ENCODE measurements at places on chromosomes 12 and 14.

- no peak for DNase-seq
Measured at GRCh38 chr14:104069541-104069940, 16.0 kb upstream of the ASPG start.

DNA sequence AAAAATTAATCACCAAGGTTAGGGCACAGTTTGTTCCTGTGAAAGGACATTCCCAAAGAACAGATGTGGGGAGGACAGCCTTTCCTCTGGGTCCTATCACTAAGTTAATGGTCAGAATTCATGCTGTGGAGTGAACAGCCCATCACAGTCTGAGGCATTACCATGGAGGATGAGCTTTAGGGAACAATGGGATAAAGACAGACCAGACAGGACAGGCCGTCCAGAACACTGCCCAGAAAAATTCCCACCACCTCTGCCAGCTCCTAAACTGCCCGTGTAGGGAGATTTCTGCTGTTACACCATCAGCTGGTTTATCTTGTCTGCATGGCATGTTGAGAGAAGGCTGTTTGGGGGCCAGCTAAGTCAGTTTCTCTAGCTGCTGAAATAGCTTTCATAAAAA, 49.6 kb upstream of the IFNG-AS1 start:
- no peak for DNase-seq

DNA sequence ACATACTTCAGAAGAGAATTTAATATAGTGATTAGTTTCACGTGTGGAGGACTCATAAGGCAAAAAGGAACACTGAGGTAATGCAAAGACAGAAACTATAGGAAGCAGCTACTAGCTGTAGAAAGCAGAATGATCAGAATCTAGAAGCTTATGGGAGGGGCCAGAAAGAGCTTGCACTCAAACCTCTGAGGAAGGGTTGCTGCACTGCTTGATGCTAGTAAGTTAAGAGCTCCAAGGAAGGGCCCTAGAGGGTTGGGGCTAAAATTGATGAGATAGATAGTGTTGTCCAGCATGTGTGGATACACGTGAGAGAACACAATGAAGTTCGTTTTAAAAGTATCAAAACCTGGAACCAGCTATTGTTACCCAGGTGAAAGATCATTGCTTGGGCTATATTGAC, 311.1 kb downstream of the SLC6A15 start:
- no peak for DNase-seq

DNA sequence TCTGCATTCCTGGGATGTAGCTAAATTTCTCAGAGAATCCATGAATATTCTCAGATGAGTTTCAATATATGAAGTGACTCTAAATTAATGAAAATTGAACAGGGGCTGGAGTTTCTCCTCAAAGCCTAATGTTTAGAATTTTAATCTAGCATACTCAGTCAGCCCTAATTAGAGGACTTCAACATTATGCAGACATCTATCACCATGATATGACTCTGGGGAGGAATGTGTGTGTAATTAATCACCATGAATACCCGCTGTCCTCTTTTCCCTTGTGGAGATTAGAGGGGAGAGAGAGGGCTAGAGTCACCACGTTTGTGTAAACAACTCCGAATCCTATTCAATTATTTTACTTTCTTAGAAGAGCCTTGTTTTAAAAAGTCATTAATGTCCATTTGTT, 698.6 kb upstream of the MDGA2 start:
- DNase-seq = no peak

GRCh38 chr12:123971449-123971769, 1.2 kb downstream of the CCDC92 start:
- DNase-seq = no peak

DNA sequence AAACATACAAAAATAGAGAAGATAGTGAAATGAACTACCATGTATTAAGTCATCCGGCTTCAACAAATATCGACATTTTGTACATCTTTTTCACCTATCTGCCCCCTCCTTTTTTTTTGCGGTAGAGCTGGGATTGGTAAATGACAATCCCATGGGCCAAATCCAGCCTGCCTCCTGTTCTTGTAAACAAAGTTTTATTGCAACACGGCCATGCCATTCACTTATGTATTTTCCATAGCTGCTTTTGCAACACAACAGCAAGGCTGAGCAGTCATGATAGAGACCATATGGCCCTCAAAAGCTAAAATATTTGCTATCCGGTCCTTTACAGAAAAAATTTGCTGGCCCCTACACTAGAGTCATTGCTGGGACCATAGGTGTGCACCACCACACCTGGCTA, 58.1 kb upstream of the PLEKHG3 start:
- no peak for DNase-seq

DNA sequence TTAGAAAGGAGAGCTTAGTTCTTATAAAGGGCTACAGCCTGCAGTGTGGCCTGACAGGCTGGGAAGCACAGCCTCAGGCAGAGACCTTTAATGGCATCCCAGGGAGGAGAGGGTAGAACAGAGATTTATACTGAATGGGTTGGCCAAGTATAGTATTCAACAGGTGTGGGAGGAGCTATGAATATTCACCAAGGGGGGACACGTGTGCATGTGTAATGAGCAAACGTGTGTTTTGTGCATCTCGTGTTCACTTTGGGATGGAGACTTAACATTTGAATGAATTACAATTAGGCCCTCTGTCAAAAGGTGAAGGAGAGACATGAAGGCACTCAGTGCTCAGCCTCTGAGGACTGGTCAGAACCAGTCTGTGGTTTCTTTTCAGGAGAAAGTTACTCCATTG, 5.2 kb downstream of the TDP1 start:
- DNase-seq = no peak

GRCh38 chr14:104103446-104104075, 18.1 kb downstream of the ASPG start:
- DNase-seq = no peak

DNA sequence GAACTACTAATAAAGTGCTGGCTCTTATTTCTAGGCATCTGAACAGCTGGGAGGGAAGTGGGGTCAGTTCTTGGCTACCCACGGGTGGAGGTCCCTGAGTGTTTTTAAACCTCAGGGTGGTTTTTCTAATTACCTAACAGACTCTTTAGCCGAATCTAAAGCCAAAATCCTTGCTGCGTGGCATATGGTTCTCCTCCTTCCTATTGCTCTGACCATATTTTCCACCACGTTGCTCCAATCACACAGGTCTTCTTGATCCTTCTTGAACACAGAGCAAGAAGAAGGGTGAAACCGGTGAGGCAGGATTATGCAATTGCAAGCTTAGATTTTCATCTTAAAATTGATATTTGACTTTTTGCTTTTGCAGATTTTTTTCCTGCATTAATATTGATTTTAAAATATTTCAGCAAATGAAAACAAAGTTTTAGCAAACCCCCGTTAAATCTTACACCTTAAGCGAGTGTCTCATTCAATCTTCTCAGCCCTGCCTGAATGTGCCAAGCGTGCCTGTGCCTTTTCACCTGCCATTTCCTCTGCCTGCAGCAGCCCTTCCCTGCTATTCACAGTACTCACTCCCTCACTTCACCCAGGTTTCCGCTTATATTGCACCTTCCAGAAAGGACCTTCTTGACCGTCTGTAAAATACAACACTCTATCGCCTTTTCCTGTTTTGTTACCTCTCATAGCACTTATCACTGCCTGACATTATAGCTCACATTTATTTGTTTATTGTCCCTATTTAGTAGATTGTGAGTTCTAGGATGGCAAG, 506.0 kb downstream of the DIO2 start:
- DNase-seq = no peak

GRCh38 chr12:32983968-32984367, 87.4 kb upstream of the PKP2 start:
- DNase-seq = no peak

DNA sequence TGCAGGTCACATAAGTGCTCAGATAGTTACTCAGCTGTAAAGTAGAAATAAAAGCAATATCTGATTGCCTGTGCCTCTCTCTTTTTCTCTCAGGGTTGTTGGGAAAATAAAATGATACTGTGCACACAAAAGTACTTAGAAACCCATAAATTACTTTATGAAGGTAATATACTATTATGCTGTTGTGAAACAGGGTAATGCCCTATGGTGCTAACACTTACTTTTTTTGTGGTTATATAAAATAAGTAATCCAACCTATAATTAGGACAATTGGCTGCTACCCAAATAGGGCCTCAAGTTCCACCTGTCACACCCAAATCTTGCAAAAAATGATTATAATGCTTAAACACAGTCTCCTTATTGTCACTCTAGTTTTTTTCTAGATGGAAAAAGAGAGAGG, 50.6 kb downstream of the DAAM1 start:
- no peak for DNase-seq

DNA sequence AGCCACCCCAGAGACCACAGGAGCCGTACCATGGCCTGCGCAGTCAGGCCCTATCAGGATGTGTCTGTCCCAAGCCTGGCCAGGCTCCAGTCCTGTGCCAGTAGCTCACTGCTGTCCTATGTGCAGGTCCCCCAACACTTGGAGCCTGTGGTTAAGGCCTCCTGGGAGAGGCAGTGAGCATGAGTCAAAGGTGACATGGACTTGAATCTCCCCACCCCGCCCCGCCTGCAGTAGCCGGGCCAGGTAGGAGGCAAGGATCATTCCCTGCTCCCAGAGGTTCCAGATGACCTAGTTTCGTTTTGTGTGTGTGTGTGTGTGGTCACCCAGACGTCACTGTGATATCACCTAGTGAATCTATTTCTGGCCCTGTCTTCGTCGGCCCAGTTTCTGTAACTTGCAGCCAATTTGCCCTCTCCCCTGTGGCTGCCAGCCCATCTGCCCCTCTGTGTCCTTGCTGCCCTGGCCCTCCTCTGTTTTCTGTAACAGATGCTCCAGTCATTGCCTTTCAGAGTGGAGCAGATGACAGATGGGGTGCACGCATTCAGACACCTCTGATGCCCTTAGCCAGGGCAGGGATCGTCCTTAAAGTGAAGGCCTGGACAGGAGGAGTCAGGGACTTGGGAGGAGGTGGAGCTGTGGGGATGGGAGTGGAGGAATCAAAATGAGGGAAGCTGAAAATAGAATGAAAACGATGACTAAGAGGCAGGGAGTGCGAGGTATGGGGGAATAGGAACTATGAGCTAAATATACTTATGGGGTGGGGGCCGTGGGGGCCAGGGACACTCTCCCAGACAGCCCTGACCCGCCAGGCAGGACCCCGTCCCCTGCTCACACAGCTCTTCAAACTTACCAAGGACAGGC, 37.4 kb downstream of the SLC6A12 start:
- no peak for DNase-seq

- DNase-seq = peak; percentile 26
Measured at GRCh38 chr12:117236456-117237001, 46.3 kb upstream of the FBXO21 start.

- DNase-seq = no peak
Measured at GRCh38 chr12:124543052-124543589, 24.3 kb downstream of the NCOR2 start.

DNA sequence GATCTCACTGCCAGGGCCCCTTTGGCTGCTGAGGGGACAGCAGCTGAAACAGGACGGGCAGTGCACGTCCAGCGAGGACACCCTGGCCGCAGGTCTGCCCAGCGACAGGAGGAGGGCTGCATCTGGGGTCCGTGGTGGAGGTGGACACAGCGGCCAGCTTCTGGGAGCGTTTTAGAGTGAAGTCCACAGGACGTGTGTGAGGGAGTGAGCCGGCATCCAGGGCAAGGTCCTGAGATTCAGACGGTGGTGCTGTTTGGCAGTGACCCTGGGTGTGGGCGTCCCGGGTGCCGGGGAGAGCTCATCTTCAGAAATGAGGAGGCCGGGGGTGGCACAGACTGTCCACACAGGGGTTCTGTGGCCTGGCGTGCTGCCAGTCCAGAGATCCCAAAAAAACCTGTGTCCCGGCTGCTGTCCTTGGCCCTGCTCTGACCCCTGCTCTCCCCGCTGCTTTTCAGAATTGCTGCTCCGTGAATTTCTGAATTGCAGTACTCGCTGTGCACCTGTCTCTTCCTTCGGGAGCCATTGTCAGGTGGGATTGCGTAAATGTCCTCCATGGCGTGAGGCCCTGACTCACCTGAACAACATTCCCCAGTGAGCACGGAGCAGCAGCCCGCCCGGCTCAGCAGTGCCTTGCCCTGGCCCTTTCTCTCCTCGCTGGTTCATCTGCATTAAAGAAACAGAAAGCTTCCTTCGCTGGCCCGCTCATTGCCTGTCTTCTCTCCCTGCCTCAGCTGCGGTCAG, 183.5 kb upstream of the C14orf180 start:
- no peak for DNase-seq

DNA sequence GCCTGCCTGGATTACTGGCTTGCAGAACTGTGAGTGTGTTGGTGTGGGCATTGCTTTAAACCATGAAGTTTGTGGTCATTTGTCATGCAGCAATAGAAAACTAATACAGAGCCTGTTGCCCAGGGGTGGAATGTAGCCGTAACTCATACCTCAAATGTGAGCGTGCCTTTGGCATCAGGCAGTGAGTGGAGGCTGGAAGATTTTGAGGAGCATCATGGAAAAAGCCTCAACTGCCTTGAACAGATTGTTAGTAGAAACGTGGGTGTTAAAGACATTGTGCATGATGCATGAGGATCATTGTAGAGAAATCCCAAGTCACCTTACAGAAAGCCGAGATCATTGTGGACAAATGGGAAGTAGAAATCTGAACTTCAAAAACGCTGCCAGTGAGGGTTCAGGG, 580.5 kb downstream of the AACS start:
- DNase-seq = no peak

DNA sequence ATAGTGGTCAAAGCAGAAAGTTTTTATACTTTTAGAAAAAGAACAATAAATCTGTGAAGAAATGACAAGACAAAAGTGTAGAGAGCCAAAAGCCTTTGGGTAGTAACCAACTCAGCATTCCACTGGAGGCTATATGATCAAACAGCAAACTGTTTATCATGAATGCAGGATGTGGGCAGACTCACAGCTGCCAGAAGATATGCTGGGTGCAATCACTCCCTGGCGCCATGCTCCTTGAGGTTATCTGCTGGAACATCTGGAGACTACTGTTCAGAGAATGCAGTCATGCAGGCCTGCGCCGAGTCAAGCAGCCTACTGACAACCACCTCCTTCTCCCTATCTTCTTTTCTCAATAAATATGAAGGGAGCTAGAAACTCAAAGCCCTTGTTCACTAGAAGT, 49.0 kb upstream of the SLC8A3 start:
- no peak for DNase-seq

DNA sequence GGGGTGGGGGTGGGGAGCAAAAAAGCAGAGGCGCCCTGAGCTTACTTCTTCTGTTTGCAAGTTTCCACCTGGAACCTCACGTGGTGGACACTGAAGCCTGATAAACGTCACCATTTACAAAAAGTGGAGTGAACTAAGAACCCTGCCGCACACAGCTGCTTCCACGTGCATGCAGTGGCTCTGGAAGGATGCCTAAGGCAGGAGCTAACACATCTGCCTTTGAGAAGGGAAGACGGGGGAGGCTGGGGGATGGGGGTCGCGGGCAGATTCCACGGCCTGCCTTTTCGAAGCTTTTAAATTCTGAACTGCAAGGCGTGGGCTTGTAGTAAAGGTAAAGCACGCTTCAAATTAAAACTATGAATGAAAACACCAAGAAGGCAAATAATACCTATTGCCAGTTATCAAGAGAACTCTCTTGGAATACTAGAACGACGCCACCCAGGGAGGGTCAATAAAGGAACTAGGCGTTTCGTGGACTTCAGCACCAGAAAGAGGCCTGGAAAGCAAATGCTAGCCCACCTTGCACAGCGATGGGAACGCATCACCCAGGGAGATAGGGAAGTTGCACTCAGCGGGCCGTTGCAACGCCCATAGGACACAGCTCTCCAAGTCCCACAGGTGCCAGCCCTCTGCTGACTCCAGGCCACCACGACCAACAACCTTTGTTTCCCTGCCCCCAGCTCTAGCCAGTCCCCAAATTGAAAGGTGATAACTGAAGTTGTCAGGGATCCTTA, 61.8 kb downstream of the TESC start:
- DNase-seq = no peak
